NCI-H460 (cell line): ENCODE measurements at places on chromosomes 2 and 18. TPM values are rescaled to one million over a fixed set of nuclear protein-coding genes. Genes with fewer than 3 reads are reported as not detected.

GRCh38 chr2:162092658-162093556 lies 18.9 kb upstream of the DPP4 start:
- peak; percentile 5 for DNase-seq

- DNase-seq: no peak
Measured at GRCh38 chr2:109000738-109001137, 11.7 kb upstream of the EDAR start.

DNA sequence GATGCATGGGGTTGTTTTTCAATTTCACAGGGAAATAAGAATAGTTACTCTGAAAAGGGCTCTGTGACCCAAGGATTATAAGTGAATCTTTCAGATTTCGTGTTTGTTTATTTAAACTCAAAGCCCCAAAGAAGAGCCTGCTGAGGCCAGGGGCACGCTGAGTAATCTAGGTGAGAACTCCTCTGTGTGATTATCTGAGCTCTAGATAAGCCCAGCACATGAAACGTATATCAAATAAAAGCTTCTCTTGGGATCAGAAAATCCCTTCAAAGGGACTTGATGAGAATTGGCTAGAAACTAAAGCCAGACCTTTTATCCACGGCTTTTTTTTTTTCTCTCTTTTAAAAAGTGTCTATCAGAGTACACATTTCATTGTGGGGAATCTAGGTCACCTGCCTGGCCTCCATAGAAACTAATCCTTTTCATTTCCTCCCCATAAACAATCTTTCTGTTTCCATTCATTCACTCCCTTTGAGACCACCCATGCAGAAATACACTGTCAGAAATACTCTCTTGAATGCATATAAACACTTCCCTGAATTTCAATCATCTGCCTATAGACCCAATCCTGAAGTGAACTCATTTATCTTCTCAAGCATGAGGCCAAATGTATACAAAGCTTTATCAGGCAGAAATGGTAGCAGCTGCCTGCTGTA lies 137.4 kb downstream of the RIT2 start:
- DNase-seq: no peak

- no peak for DNase-seq
Measured at GRCh38 chr2:9153643-9153980, 53.0 kb upstream of the ASAP2 start.

GRCh38 chr2:127820080-127820668 lies 9.2 kb upstream of the WDR33 start:
- DNase-seq: no peak

GRCh38 chr2:43045866-43046265 lies 180.5 kb downstream of the ZFP36L2 start:
- DNase-seq: no peak

- DNase-seq: no peak
Measured at GRCh38 chr2:203740871-203741281, 34.4 kb downstream of the CD28 start.

DNA sequence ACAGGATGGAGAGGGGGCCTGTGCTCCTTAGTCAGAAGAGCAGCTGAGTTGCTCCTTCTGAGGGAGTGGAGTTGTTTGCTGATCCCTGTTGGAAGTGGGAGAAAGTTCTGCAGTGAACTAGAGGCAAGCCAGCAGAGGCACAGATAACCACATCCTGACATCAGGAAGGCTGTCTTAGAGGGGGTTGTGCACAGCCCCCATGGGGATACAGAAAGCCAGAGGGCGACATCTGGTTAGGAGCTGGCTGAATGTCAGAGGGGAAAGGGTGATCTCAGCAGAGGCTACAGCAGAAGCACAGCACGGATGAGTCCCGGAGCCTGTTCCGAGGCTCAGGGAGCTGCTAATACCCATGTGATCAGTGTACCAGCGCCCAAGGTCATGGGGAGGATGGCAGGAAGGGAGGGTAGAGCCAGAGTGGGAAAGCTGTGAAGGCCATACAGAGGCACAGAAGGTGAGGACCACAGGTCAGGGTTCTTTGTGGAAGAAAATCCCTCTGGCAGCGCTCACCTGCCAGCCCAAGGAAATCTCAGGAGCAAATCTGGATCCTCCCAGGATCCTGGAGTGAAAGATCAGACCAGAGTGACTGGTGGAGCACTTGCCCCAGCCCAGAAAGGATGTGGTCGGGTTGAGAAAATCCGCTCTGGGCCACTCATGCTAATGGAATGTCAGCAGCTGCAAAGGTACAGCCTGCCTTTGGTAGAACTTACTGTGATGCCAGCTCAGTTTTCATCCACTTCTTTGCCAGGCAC lies 111.8 kb downstream of the STPG4 start:
- DNase-seq: peak; percentile 69

DNA sequence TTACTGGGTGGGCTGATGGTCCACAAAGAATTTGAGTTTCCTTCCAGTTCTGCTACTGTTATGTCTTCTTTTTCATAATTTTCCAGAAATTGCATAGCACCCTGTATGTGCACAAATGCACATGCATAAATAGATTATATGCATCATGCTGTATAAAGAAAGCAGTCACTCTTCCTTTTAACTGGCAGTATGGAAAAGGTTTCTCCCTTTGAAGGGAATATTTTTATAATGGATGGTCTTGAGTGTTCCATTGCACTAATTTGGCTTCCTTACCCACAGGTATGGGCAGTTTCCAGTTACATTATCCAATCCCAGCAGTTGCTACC lies 154.4 kb downstream of the NAPG start:
- DNase-seq: no peak

Gene GRP
- total RNA-seq: not detected in 2 replicates

Gene TUBB8B
- 0.07 TPM in 1 of 2 replicates, not detected in the other for total RNA-seq

Gene TMEM169
- 0.17 and 0.38 TPM in 2 replicates for total RNA-seq

Gene KLHL30
- total RNA-seq: 0.05 TPM in 1 of 2 replicates, not detected in the other

Gene CCNT2
- 26.4 and 29.0 TPM in 2 replicates for total RNA-seq

Gene CLEC4F
- total RNA-seq: not detected in 2 replicates

Gene TMEM37
- 1.4 and 2.5 TPM in 2 replicates for total RNA-seq

Gene SKOR2
- total RNA-seq: not detected in 2 replicates
